ENCODE measurements at places on chromosomes 2 and 18. TPM values are rescaled to one million over a fixed set of nuclear protein-coding genes. Genes with fewer than 3 reads are reported as not detected.

Gene FOXI3
- total RNA-seq = 2.1 TPM

GRCh38 chr2:178403671-178404306, 47.2 kb downstream of the PRKRA start:
- DNase-seq = no peak

Gene OSBPL6
- 32.2 TPM for total RNA-seq

Gene HSBP1L1
- 14.2 TPM for total RNA-seq

GRCh38 chr2:216348756-216349308, 23.5 kb downstream of the MARCHF4 start:
- peak; percentile 93 for DNase-seq

- DNase-seq = no peak
Observed at GRCh38 chr18:38362286-38362792, 796.7 kb upstream of the CELF4 start.

DNA sequence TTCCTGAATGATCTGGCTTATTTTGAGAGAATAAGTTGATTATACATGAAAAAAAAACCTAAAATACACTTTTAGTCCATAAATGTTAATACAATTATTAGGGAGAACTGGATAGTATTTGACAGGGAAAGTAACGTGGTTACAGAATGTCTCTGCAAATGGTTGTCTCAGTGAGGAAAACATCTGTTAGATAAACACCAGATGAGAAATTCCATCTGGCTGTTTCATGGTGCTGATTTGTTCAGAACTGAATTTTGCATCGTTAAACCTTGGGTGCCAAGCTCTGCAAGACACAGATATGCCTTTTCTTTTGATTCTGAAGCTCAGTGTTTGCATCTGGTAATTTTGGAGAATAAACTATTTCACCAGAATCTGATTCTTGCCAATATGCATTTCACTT, 90.4 kb downstream of the SCN3A start:
- DNase-seq = no peak

GRCh38 chr2:215881582-215881981, 131.8 kb downstream of the MREG start:
- no peak for DNase-seq

DNA sequence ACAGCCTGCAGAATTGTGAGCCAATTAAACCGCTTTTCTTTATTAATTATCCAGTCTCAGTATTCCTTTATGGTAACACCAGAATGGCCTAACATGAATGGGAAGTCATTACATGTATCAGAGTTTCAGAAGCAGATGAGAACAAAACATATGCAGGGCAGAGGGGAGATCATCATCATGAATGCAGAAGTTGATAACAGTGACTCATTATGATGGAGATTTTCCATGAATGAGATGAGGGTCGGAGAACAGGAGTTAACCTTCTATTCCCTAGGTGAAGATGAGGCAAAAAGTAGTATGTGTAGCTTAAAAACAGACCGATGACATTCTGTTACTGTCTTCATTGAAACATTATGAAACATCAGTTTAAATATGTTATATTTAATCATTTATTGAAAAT, 59.5 kb upstream of the PPM1B start:
- DNase-seq = no peak

Gene ARHGEF4
- 48.8 TPM for total RNA-seq

GRCh38 chr18:78207942-78208341, 771.7 kb upstream of the SALL3 start:
- no peak for DNase-seq

Gene ZCCHC2
- total RNA-seq = 13.7 TPM

Gene TSGA10
- 6.0 TPM for total RNA-seq

- DNase-seq = no peak
Observed at GRCh38 chr2:52931660-52932059, 835.9 kb upstream of the CHAC2 start.

DNA sequence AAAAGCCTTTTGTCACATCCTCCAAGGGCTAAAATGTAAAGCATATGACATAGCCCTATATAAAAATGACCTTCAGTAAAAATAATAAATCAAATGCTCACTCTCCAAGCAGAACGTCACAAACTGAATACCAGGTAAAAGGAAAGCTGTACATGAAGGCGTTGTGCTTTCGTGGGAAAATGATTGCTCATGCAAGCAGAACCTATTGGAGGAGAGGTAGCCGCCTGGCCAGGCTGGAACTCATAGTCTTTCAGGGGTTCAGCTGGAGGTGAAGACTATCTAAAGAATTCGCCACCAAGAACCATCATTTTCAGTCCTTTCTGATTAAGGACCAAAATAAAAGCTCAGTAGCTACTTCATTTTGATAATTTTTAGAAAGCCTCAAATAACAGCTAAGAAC, 44.7 kb downstream of the ANKRD44 start:
- no peak for DNase-seq

DNA sequence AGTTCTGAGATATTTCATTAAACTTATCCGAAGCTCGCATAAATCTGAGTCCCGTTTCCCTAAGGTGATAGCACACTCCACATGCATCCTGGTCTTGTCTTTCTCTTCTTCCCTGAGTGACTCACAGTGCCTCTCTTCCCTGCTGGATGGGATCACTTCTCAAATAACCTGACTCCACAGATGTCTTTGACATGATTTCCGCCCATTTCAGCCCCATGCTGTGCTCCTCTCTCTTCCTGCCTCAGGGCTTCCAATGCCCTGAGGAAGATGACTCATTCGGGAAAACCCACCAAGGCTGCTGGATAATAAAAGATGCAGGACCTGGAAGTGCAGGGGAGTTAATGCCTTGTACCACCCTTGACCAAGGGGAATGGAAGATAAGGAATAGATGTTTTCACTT, 441.7 kb upstream of the SOX11 start:
- no peak for DNase-seq

Gene CPO
- not detected for total RNA-seq

Gene THUMPD2
- total RNA-seq = 15.0 TPM

Gene DPP10
- total RNA-seq = 0.17 TPM

DNA sequence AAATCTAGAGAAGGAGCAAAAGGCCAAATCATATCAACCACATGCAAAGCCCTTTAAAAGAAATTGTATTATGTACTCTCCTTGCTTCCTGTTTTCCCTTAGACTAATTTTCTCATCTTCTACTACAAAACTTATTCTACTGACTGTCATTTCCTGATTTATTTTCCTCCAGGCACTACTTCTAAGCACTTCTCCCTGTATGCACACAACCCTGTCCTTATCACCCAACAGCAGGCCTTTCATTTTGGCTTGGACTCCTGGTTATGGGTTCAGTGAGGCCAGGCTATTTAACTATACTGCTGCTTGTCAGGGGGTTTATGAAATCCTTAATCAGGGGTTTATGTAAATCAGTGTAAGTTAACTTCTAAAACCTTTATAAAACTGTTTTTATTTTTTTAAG, 205.1 kb upstream of the FAM98A start:
- no peak for DNase-seq

GRCh38 chr18:47603158-47603557, 327.3 kb downstream of the SMAD2 start:
- no peak for DNase-seq

GRCh38 chr18:47263430-47264307, 12.2 kb upstream of the SKOR2 start:
- no peak for DNase-seq

DNA sequence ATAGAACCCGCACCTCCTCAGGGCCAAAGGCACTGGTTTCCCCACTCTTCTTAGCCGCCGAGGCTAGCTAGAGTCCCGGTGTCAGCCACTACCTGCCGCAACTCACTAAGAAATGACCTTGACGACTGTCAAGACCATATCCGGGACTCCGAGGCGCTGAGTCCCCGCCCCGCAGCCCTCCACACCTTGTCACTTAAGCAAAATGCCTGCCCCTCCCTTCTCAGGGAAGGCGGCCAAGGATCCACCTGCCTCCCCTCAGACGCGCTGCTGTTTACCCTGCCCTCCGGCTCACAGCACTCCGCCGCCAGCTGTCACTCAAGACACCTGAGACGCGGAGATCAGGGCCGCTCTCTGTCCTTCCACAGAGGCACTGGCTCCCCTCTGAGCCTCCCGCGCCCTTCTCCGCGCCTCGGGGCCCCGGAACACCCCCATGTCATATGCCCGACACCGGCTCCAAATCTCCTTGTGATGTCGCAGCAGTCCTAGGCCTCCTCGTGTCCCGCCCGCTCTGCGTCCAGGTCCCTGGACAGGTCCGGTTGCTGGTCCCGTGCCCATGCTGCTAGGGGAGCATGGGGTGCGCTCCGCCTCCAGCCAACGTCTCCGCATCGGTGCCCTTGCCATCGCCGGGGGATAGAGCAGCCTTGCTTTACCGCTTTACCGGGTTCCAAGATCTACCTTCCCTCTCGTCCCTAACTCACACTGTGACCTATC, 32.5 kb upstream of the REG3G start:
- DNase-seq = no peak

Gene DDX1
- total RNA-seq = 88.2 TPM

- peak; percentile 68 for DNase-seq
Observed at GRCh38 chr2:100733391-100734187, 86.3 kb upstream of the NPAS2 start.

- DNase-seq = no peak
Observed at GRCh38 chr2:233280114-233280693, 27.4 kb upstream of the SAG start.

Gene ITM2C
- total RNA-seq = 47.1 TPM

DNA sequence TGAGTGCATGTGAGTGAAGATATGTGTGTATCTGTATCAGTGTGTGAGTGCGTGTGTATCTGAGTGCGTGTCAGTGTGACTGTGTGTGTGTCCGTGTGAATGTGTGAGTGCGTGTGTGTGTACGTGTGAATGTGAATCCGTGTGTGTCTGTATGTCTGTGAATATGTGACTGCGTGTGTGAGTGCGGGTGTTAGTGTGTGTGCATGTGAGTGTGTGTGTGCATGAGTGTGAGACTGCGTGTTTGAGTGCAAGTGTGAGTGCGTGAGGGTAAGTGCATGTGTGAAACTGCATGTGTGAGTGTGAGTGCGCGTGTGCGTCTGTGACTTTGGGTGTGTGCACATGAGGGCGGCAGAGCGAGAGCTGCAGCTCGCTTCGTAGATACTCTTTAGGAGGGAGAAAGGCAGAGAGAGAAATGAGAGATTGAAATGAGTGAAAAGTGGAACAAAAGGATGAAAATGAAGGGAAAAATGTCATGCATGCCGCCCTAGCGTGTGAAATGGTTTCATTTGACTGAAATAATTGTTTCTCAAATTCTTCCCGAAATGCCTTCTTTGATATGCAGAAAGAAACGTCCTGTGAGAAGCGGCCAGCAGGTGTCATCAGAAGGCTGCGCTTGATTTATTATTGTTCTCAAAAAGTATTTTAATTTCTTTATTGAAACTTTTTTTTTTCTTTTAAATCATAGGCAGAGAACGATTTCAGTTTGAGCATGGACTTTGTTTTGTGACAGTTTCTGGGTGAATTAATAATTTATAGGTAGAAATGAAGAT, 25.6 kb downstream of the ZNF407 start:
- DNase-seq = no peak

- DNase-seq = peak; percentile 73
Observed at GRCh38 chr18:46169464-46169941, 65.3 kb downstream of the HAUS1 start.

DNA sequence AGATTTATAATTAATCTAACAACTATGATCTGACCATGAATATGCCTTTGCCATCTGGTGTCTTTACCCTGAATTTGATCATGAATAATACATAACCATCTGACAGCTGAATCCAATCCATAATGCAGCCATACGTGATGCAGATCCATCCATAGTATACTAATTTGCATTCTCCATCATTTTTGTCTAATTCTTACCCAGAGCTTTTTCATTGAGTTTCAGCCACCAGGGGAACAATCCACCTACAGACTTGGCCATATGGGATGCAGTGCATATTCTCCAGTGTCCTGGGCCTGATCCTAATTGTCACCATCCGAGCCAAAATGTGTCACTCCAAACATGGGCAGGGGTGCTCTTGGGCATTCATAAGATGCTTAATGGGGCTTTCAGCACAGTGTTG, 227.2 kb upstream of the CRIM1 start:
- DNase-seq = no peak

Gene CIDEA
- total RNA-seq = 0.94 TPM

- DNase-seq = no peak
Observed at GRCh38 chr2:72895154-72895553, 7.9 kb downstream of the SPR start.
